ENCODE measurements at places on chromosomes 1 and 21.
A peak's percentile ranks its signal among the peaks of the same experiment; 100 is the strongest.

GRCh38 chr1:36389999-36390398, 4.3 kb upstream of the STK40 start:
- no peak for DNase-seq

DNA sequence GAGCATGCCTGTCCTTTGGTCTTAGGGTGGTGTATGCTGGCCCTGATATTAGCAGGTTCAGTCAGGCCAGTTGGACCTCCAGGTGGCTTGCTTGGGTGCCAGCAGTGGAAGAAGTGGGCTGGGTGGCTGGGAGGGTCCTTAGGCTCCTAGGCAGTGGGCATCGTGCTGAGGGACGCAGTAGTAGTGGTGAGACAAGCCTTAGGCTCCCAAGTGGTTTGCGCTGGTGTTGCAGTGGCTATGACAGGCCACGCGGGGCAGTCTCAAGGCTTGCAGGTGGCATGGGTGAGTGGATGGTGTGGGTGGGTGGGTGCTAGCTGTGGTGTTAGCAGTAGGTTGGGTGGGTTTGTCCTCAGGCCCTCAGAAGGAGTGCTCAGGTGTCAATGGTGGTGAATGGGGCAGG, 162.3 kb downstream of the FMN2 start:
- DNase-seq = no peak

- DNase-seq = no peak
Measured at GRCh38 chr1:2173546-2174347, 20.8 kb downstream of the FAAP20 start.

GRCh38 chr1:30906631-30907441, 1.7 kb downstream of the SDC3 start:
- no peak for DNase-seq

DNA sequence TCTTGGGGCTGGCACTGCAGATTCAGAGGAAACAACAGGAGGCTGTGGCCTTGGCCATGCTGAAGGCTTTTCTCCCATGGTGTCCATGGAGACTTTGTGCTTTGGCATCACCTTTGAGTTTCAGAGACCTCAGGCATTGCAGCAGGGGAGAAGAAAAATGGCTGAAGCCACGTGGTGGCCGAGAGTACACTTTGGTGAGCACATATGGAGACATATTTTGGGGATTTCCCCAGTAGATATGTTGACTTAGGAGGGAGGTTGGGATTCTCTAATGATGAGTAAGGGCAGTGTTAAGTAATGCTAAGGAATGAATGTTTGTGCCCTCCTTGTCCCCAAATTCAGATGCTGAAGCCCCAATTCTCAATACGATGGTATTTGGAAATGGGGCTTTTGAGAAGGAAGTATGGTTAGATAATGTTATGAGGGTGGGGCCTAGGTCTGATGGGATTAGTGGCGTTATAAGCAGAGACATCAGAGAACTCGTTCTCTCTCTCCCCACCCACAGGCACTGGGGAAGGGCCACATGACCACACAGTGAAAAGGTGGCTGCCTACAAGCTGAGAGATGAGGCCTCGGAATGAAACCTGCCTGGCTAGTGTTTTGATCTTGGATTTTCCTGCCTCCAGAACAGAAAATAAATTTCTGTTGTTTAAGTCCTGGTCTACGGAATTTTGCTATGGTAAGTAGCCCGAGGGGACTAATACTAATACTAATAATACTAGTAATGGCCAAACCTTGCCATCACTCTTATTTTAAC, 98.6 kb downstream of the TBX19 start:
- DNase-seq = no peak

GRCh38 chr1:35585281-35585680, 12.2 kb downstream of the TFAP2E start:
- no peak for DNase-seq

GRCh38 chr1:109639063-109639840, 16.6 kb upstream of the GSTM4 start:
- no peak for DNase-seq

DNA sequence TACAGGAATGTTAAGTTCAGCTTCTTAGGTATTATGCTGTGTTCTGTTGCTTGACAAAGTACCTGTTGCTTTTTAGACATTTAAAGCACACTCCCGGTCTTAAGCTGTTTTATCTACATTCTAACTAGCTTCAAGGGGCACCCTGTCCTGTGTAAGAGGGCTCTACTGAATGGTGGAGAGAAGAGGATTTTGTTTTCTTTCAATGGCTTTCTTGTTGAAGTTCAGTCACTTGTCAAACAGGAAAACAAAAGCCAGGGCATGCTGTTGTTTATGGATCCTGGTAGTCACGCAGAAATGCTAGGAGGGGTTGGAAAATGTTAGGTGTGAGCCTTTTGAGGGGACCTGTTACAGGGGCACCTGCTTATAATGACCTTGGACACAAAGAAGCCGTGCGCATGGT, 30.7 kb downstream of the PGM1 start:
- no peak for DNase-seq

DNA sequence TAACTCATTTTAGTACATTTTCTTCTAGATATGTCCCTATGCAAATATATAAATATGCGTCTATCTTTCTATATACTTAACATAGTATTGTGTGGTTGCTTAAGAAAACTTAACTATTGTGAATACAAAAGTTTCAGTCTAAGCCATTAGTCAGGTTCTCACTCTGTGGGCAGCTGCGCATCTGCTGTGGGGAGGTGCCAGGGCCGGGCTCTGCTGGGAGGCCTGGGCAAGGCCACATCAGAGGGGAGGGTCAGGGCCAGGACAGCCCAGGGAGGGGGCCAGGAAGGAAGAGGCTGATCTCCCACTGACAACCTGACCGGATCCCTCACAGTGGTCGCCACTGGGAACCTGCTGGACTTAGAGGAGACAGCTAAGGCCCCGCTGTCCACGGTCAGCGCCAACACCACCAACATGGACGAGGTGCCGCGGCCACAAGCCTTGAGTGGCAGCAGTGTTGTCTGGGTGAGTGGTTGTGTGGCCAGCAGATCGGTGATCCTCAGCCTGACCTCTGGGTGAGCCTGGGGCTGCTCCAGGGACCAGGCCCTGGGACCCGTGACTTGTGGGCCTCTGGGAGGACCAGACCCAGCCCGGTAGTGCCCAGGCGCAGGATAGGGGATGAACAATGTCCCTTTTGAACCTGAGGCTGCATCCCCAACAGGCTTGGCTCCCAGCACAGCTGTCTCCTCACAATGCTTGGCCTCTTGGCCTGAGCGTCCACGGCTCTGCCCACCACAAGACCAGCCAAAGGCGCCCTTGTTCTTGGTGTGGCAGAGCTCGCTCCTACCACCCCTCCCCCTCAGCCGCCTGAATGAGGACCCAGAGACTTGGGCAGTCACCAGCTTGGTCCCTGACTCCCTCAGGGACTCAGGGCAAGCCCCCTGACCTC, 20.2 kb downstream of the LDLRAP1 start:
- DNase-seq = no peak

- DNase-seq = no peak
Measured at GRCh38 chr1:30089024-30089430, 634.4 kb downstream of the MATN1 start.

- DNase-seq = no peak
Measured at GRCh38 chr1:145908653-145909052, 1.2 kb downstream of the ITGA10 start.

DNA sequence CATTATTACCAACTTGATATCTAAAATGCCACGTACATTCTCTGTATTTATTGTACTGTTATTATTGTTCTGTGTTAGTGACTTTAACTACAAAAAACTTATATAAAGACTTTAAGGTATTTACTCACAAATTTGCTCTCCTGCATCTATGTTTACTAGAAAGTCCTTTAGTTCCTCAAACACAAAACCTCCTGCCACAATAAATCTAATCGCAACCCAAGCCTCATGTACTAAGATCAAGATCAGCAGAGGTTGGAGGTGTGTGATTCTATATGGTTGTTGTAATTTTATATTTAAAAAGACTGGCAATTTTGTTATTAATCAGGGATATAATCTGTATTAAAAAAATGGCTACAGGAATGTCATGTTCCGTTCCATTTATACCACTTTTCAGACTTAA, 68.6 kb downstream of the VAV3 start:
- DNase-seq = no peak

DNA sequence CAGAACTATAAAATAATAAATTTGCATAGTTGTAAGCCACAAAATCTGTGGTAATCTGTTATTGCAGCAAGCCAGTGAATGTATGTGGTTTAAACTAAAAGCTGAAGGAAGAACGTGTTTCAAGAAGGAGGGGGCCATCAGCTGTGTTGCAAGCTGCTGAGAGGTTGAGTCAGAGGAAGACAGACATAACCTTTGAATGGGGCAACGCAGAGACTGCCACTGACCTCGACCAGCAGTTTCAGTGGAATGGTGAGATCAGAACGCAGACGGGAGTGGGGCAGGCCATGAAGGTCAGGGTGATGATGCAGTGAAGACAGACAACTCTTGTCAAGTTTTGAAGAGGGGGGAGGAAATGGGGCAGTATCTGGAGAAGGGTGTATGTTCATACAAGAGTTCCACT, 23.2 kb upstream of the QSOX1 start:
- DNase-seq = no peak

DNA sequence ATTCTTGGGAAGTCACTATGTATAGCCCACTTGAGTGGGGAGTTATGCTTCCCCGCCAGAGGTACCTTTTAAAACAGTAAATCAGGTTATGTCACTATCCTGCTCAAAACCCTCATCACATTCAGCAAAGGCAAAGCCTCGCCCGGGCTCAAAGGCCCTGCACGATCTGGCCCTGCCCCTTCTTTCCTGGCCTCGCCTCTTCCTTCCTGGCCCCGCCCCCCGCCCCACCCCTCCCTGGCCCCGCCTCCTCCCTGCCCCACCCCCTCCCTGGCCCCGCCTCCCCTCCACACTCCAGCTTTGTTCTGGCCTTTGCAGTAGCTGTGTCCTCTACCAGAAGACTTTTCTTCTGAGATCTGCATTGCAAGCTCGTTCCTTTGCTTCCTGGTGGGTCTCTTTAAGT, 6.6 kb downstream of the LDLRAD2 start:
- DNase-seq = peak; percentile 14

GRCh38 chr1:54110996-54111395, 41.8 kb downstream of the CDCP2 start:
- DNase-seq = peak; percentile 78

- peak; percentile 80 for DNase-seq
Measured at GRCh38 chr1:156656806-156657740, 15.2 kb downstream of the BCAN start.

DNA sequence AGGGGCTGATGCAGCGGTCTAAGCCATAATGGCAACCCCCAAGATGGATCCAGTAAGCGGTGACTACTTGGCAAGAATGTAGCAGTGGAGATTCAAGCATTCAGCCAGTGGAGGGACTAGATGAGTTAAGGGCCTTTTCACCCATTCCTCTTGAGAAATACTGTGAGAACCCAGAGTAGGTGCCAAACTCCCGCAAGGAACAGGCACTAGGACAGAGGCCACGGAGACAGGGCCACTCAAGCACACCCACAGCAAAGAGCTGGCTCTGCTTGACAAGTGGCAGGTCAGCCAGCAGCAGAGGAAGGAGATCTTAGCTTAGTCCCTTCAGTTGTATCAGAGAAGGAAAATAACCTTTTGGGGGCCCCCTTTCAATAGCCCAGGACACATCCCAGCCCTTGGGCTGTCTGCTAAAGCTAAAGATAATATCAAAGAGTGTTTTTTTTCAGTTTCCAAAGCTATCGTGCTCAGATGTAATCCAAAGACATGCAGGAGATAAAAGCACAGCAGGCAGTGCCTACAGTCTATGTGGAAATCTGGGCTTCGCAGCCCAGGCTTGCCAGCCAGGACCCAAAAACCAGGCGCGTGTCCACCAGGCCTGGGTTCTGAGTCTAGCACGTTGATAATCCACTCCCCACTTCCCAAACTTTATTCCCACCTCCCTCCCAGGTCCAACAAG, 62.0 kb upstream of the GOLT1A start:
- DNase-seq = no peak

DNA sequence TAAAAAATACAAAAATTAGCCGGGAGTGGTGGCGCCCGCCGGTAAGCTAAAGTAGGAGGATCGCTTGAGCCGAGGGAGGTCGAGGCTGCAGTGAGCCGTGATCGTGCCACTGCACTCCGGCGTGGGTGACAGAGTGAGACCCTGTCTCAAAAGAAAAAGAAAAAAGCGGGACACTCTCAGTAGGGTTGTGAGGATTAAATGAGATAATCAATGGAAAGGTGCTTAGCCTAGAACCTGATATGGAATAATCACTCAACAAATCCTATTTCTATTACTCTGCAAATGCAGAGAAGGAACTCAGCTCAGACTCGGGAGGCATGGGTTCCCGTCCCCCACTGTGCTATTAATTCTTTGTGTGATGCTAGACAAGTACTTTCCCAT, 529 bp upstream of the LUZP1 start:
- no peak for DNase-seq

DNA sequence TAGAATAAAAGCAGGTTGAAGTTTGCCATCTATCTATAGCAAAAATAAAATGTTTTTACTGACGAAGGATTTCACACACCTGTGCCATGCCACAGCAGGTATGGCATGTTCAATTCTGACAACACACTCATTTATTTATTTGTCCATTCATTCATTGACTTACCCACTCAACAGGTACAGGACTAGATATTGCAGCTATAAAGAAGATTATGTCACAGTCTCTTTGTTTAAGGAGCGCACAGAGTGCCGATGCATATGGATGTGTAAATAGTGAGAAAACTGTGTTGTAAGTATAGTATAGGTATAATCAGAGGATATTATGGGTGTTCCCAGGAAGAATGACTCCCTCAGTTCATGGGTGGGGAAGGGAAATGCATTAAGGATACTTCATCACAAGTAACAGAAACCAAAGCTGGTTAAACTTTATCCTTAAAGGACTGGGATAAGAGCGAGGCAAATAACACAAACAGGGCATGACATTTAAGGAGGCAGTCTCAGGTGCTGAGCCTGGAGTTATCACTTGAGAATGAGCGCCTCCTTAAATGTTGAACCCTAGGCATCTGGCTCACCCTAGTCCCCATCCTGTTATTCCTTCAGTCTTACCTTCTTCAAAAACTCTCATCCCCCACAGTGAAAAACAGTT, 7.9 kb upstream of the ZRANB2 start:
- DNase-seq = no peak

GRCh38 chr21:37855647-37856625, 60.3 kb downstream of the KCNJ6 start:
- DNase-seq = peak; percentile 74

DNA sequence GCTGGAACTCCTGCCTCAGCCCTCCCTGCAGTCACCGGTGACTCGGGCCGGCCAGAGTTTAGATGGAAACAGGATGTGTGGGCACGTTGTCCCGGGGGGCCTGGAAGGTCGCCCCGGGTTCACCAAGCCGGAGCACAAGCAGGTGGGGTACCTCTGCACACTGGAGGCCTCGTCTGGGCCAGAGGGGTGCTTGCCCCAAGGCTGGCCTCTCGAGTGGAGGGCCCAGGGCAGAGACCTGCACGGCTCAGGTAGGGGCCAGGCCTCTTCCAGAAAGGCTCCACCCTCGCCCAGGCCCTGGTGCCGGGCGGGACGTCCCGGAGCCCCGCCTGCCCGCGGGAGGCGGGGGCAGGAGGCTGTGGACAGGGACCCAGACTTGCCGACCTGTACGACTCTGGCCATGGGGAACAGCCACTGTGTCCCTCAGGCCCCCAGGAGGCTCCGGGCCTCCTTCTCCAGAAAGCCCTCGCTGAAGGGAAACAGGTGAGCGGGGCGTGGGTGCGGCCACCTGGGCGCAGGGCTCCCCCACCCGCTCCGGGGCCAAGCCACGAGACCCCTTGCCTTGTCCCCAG, at the start of gene PLEKHN1:
TSS of gene PLEKHN1 (plus strand) at position 348 of the 569 bp plus-strand sequence. CDS start at position 398, 50 bp downstream.
- no peak for DNase-seq

GRCh38 chr1:100455478-100456072, 82.4 kb upstream of the GPR88 start:
- peak; percentile 10 for DNase-seq
